Uterus (tissue), 4 donors: ENCODE measurements at places on chromosomes 1 and 21. TPM values are rescaled to one million over a fixed set of nuclear protein-coding genes. Genes with fewer than 3 reads are reported as not detected.

The SAMD13 gene
- 1.8 TPM for total RNA-seq

The PCSK9 gene
- 2.9 TPM for total RNA-seq

The HRNR gene
- not detected for total RNA-seq

The GBP6 gene
- total RNA-seq: not detected

GRCh38 chr1:55741516-55741915, 526.4 kb upstream of the USP24 start:
- no peak for DNase-seq

DNA sequence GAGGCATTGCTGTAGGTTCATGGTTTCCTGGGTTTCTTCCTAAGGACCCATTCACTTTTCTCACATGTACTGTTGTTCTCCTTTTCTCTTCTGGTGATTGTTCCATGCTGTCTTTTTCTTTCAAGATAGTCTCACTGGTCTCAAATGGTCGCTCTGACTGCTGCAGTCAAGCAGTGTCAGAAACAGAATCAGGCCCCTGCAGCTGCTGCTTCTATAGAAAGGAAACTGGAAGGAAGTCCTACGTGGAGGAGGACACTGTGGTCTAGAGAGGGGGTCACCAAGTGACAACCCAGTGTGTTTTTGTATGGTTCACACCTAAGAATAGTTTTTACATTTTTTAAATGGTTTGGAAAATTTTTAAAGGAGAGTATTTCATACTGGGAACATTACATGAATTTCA, 2.4 kb downstream of the NECAP2 start:
- no peak for DNase-seq

GRCh38 chr1:51898090-51898734, 19.7 kb upstream of the NRDC start:
- DNase-seq: no peak

GRCh38 chr21:29347274-29347681, 48.6 kb downstream of the BACH1 start:
- no peak for DNase-seq

DNA sequence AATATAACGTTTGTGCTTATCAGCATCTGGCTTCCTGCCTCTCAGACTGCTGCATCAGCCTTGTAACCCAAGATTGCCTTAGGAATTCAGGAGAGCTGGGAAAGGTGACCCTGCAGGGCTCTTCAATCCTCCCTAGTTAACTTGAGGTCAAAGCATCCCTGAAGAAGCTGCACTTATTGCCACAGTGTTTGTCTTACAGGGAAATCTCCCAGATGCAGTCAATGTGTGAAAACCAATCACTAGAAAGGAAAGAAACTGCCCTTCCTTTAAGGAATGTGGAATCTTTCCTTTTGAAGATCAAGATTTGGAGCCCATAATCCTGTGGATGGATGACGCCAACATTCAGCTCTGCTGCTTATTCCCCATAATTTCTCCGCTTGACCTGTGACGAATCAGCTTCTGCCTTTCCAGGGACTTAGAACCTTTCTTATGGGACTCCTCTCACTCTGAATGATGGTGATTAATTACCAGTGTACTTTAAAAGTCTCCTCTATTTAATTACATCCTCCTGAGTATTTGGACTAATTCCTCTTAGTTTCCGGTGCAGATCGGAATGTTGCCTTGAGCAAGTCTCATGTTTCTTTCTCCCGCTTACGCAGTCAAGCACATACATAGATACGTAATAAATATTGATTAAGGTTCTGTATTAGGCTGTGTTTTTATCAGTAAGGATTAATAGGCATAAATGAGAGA, 14.4 kb downstream of the ADAMTS5 start:
- no peak for DNase-seq

- DNase-seq: no peak
Measured at GRCh38 chr1:154463512-154463990, 38.5 kb upstream of the TDRD10 start.

DNA sequence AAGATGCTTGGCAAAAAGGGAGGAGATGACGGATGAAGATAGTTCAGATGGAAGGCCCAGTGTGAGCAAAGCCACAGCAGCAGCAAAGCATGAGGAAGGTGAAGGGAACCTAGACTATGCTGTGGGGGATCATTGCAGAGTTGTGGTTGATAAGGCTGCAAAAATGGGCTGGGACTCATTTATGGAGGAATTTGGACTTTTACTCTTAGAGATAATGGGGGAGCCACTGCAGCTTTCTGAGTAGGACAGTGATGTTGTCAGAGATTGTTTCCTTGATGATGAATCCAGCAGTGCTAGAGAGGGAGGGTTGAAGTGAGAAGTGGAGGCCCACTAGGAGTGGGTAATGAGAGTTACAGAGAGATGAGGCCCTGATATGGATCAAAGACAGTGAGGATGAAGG, 2.1 kb upstream of the C8A start:
- no peak for DNase-seq

- DNase-seq: no peak
Measured at GRCh38 chr1:89686520-89686919, 53.6 kb downstream of the LRRC8C start.

GRCh38 chr1:40362699-40363098, 10.8 kb upstream of the SMAP2 start:
- no peak for DNase-seq

GRCh38 chr21:30958741-30959140, 77.4 kb upstream of the KRTAP11-1 start:
- no peak for DNase-seq

DNA sequence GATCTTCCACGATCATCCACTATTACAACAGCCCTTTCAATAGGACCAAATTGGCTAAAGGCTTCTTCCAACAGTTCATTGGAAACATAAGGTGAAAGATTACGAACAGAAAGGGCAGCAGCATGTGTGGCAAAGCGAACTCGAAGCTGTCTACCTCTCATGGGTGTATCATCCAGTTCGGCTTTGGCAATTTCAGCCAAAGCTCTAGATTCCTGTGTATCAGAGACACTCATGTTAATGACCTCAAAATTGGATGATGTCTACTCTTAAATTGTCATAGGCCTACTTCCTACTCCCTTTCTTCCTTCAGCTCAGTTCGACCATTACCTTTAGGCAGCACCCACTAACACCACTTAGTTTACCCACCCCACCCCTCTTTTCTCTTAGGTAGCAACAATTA, 2.2 kb downstream of the SFPQ start:
- no peak for DNase-seq
